Naive thymus-derived CD8-positive, alpha-beta T cell (primary cell): ENCODE measurements at places on chromosomes 11 and 22. TPM values are rescaled to one million over a fixed set of nuclear protein-coding genes. Genes with fewer than 3 reads are reported as not detected.

Gene OR51E2
- total RNA-seq, result not detected

Gene EHF
- not detected for total RNA-seq

Gene MS4A12
- total RNA-seq, result not detected

Gene SAC3D1
- total RNA-seq, result 9.4 TPM

Gene H19
- total RNA-seq, result not detected
